ENCODE measurements at places on chromosomes 4 and X.

- DNase-seq: no peak
These were observed 233.0 kb downstream of the DKK2 start for GRCh38 chr4:106803083-106803482.

GRCh38 chr4:76023389-76023788 lies at the start of gene CXCL10:
TSS of gene CXCL10 (minus strand) at chr4:76023497. CDS start at chr4:76023431, 66 bp downstream.
- DNase-seq: peak; percentile 55

DNA sequence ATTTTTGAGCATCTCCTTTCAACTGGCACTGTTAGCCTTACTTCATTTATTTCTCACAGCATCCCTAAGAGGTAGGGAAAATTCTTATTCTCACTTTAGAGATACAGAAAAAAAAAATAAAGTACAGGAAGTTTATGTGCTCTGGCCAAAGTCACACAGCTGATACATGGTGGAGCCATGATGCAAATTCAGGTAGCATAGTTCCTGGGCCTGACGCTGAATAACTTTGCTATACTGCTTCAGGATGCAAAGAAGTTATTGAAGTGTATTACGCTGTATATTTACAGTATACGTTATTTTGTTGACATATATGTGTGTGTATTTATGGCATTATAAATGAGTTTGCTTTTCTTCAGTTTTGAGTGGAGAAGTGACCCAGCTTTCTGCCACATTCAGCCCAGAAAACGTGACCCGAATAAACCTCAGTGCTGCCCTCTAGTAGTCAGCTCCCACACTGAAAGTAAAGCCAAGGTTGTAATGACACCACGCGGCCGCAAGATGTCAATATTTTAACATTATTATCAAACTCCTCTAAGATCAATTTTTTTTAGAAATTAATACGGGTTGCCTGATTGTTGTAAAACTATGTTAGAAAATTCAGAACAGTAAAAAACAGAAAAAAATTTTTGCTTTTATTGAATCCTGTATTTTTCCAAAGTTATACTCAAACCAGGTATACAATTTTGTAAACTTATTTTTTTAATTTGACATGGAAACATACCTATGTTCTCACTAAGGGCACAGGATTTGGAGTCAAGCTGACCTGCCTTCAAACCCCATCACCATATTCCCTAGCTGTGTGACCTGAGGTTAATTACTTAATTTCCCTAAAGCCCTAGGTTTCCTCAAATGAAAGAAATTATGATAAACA lies 3.8 kb upstream of the GUCY2F start:
- peak; percentile 69 for DNase-seq

DNA sequence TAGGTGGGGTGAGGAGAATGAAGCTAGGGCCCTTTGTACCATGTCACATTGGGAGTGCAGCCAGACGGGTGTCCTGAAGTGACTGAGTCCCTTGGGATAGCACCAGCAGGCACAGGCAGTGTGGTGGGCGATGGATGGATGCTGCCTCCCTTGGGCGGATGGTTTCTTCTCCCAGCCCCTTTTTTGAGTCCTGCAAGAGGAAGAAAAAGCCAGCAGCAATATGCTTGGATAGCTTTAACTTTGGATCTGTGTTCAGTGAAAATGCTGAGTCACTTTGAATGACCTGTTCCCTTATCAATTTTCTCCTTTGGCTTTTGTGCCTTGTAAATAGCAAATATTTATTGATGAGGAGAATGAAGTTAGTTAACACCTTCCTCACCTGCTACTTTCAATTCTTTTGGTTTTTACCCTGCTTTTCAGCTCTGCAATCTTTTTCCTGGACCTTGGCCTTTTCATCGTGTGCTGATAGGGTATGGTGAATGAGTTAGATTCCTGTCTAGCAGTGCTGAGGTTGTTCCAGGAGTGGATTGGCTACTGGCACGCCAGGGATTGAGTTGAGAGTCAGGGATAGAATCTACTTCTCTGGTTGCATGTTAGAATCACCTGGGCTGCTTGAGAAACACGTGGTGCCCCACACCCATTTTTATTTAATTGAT lies 10.2 kb downstream of the DCUN1D4 start:
- DNase-seq: no peak

- DNase-seq: no peak
These were observed 52.4 kb upstream of the IL21 start for GRCh38 chr4:122673252-122673651.

- no peak for DNase-seq
These were observed 14.0 kb downstream of the TMEM154 start for GRCh38 chr4:152665691-152666395.

- peak; percentile 60 for DNase-seq
These were observed at the start of gene TSPAN7 for GRCh38 chrX:38561126-38561868. TSS of gene TSPAN7 (plus strand) at chrX:38561542. CDS start at chrX:38561547, 5 bp downstream.

DNA sequence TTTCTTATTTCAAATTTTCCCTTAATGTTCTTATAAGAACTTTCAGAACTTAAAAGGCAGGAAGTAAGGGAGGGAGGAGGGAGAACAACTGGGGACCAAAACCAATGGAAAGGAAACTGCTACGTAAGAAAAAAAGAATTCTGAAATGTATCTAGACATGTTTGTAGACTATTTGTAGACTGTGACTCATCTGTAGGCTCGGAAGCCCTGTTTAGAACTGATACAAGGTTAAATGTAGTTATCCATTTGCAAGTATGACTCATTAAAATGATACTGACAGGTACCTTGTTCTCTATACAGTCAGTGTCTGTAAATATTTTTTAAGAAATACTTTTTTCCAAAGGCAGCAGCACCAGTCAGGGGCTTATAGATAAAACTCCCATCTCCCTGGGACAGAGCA lies 202.0 kb downstream of the DHX15 start:
- DNase-seq: no peak

DNA sequence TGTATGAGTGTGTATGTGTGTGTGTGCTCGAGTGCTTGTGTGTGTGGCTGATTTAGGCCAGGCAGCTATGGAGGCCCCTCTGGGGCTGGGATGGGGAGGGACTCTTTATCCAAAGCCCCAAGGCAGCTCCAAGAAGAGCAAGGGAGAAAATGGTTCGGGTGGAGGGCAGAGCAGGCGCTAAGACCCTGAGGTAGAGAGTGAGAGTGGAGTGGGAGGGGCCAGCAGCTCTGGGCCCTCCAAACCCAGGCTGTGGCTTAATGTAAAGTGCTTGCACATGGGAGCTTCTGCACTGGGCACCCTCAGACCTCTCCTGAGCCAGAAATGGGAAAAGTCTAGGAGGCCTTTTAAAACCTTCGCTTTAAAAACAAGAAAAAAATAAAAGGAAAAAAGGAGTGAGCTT lies 233.5 kb upstream of the PSAPL1 start:
- no peak for DNase-seq

DNA sequence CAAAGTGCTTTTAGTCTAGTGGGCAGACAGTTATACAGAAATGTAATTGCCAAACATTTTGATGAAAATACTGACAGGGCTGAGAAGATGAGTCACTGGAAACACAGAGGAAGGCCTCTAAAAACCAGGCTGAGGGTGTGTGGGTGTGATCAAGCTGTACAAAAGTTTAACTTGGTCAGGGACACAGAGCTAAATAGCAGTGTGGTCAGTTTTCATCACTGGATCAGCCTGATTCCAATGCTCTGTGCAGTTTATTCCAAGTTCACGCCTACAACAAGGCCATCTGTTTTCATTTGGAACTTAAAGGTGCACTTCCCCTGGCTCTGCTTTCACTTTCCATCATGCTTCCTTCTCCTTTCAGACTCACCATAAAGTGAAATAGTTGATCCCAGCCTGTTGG lies 10.6 kb downstream of the CENPVL3 start:
- DNase-seq: peak; percentile 3

DNA sequence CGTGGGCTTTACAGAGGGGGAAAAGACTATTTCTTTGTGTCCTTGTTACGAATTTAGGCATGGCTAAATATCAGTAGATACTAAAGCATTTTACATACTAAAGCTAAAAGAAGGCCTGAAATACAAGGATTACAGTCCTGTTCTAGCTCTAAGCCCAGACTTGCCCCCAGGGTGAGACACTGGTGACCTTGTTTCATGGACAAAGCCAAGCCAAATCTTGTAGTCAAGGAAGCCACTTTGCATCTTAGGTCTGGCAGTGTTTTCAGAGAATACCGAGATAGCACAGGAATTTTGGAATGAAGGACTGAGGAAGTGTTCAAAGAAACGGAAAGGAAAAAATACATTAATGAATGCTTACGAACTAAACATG lies 733 bp upstream of the G3BP2 start:
- DNase-seq: no peak

- no peak for DNase-seq
These were observed 426.4 kb upstream of the CPEB2 start for GRCh38 chr4:14575919-14576318.

GRCh38 chr4:72663828-72664227 lies 94.8 kb upstream of the ADAMTS3 start:
- DNase-seq: no peak

DNA sequence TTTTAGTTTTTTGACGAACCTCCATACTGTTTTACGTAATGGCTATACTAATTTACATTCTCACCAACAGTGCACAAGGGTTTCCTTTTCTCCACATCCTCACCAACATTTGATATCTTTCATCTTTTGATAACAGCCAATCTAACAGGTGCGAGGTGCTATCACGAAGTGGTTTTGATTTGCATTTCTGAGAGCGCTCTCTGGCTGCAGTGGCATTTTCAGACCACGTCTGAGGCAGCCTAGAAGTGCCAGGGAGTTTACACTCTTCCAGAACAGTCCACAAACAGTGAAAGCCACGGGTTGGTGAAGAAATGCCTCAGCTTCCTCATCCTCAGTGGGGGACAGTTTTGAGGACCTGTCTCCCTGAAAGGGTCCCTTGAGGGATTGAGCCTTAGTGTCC lies 471.0 kb downstream of the BCOR start:
- DNase-seq: no peak

- DNase-seq: peak; percentile 42
These were observed 53.2 kb downstream of the SPRY1 start for GRCh38 chr4:123449780-123450179.

- no peak for DNase-seq
These were observed 12.5 kb downstream of the SEC24D start for GRCh38 chr4:118823471-118823870.

DNA sequence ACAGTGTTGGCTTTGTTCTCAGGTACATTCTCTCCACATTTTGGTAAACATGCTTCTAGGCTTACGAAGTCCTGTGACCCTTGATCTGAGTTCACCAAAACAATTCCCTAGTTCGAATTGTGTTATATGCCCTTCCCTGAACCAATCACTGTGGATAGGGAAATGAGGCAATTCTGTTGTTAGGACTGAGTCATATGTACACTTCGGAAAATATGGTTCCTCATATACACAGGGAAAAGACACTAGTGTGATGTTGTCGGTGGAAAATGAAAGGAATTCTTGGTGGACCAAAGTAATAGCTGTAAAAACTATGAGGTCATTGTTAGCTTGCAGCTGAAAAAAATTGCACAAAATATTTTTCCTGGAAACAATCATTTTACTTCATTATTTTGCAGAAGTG lies 46.6 kb upstream of the MAGEC2 start:
- DNase-seq: no peak

DNA sequence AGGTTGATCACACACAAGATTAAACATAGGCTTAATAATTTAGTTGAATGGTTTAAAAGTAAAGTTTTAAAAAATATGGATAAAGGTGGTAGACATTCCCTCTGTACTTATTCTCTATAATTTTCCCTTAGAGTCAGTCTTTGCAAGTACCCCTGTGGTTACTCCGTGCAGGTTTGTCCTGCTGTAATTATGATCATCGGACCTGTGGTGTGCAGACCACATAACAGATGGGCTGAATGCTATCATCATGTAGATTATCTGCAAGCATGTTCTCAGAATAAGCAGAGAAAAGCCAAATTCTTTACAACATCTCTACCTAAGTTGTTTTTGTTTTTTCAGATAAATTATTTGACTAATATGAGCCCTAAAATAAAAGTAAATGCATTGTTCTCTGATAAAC lies 146.8 kb downstream of the FSTL5 start:
- no peak for DNase-seq

DNA sequence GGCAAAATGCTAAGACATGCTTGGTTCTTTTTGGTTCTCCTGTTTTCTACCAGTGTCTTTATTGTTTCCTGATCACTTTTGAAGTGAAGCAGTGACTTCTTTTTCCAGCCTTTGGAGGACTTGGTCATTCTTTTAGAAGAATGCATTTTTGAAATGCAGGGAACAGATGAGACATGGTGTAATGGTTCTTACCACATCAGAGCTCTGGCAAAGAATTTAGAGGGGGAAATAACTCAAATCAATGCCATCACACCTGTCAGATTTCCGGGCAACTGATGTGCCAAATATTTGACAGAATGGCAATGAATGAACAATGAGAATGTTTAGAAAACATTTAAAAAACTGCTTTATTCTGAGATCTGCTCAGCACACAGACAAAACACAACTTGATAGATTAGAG lies 519.6 kb downstream of the IQCM start:
- DNase-seq: no peak

- DNase-seq: no peak
These were observed 114.4 kb downstream of the UBE2NL start for GRCh38 chrX:143998261-143998660.

DNA sequence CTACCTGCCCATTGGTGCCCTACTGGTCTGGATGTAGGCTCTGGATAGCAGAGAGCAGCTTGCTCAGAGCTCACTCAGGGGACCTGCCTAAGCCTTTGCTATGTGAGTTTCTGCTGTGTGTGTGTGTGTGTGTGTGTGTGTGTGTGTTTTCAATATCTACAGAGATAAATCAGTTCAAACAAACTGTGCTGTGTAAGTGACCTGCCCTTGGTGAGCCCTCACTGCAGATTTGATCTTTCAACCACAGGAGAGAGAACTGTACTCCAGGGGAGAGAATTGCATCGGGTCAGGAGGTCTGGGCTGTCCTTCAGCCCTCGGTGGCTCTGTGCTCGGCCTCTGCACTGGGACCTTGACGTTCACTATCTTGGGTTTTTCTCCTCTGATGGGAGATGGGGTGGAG lies 35.0 kb upstream of the CDKN2AIP start:
- DNase-seq: no peak

DNA sequence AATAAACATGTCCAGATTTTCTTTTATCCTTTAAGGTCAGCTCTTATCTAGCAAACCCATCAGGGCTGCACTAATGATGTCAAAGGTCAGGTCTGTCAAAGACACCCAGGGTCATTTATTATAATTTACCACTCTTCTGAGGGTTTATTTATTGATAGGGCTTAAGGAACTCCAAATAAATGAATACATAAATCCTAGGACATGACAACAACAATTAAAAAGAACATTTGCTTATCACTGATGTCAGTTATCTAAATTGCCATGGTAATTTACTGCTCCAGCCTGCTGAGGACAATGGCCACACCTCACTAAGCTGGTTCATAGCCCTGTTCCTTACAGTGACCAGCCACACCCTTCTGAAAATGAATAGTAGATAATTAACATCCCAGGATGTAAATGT lies 317.1 kb downstream of the UNC5C start:
- no peak for DNase-seq

GRCh38 chr4:60081839-60082238 lies 1118.3 kb upstream of the ADGRL3 start:
- DNase-seq: no peak

DNA sequence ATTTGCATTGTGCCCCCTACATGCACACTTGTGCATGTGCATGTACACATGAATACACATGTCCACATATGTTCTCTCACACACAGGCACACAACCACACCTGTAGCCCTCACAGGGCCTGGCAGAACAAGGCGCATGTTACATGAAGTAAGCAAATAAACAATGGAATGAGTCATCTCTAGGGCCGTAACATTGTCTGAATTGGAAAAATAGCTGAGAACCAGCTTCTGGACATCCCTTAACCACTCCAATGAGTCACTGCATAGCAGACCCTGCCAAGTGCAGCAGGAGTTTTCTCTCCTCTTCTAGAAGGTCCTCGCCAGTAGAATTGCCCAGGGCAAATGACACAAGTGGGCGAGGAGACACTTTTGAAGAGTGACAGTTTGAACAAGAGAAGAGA lies 66.1 kb downstream of the MAGEA10 start:
- DNase-seq: no peak

Measured in CD14-positive monocyte (primary cell).